Large intestine (tissue), 12 donors: ENCODE measurements at places on chromosomes 2 and 18.

GRCh38 chr2:30716123-30716900, 90.9 kb downstream of the CAPN13 start:
- no peak for DNase-seq

DNA sequence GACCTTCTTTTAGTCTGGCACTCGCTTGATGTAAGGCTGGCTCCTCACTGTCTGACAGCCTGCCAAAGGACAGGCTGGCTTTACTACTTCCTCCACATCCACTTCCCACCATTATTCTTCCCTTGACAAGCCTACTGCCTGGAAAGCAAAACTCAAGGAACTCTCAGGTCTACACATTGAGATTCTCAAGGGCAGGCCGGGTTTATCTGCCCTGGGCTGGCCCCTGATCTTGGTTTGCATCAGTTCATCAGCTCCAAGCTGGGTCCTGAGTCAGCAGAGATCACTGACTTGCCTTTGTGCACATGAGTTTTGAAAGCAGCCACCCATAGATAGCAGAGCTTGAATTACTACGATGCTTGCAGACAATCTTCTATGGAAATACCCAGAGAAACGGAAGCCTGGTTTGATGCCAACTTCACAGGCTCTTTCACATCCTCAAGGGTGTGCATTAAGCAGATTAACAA, 53.9 kb downstream of the KCTD18 start:
- no peak for DNase-seq

DNA sequence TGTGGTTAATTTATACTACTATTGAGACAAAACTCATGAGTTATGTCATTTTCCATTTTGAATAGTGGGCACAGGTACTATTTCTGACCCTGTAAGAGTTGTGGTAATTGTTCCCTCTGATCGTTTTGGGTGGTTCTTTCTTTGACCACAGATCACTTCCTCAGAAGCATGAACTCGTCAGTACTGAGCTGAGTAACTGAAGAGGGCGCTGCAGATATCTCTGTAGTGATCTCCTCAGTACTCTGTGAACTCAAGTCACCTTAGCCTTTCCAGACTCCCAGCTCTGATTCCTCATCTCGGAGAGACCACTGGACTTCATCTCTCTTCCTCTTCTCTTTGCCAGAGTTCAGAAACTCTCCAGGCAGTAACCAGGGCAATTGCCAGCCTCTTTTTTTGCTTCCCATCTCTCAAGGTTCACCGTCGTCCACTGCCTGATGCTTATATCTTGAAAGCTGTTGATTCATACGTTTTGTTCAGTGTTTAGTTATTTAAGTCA, 9.4 kb upstream of the IL1RL1 start:
- DNase-seq = peak; percentile 19

DNA sequence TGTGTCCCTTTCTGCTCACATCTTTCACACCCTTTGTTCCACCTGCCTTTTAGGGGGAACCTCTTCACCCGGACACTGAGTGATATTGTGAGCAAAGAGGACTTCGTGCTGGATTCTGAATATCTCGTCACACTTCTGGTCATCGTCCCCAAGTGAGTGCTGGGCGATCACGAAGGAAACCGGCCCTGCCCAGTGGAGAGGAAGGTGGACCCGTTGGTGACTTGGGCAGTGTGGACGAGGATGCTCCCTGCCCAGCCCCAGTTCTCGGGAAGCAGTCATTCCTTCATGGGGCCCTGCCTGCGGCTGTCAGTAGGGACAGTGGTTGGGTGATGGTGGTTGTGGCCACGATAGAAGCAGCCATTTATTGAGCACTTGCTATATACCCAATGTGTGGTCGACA, 40.8 kb downstream of the PDIA6 start:
- no peak for DNase-seq

GRCh38 chr2:41475959-41476358, 571.9 kb upstream of the PKDCC start:
- DNase-seq = no peak

- no peak for DNase-seq
Measured at GRCh38 chr2:208097801-208098200, 26.5 kb downstream of the CRYGD start.

DNA sequence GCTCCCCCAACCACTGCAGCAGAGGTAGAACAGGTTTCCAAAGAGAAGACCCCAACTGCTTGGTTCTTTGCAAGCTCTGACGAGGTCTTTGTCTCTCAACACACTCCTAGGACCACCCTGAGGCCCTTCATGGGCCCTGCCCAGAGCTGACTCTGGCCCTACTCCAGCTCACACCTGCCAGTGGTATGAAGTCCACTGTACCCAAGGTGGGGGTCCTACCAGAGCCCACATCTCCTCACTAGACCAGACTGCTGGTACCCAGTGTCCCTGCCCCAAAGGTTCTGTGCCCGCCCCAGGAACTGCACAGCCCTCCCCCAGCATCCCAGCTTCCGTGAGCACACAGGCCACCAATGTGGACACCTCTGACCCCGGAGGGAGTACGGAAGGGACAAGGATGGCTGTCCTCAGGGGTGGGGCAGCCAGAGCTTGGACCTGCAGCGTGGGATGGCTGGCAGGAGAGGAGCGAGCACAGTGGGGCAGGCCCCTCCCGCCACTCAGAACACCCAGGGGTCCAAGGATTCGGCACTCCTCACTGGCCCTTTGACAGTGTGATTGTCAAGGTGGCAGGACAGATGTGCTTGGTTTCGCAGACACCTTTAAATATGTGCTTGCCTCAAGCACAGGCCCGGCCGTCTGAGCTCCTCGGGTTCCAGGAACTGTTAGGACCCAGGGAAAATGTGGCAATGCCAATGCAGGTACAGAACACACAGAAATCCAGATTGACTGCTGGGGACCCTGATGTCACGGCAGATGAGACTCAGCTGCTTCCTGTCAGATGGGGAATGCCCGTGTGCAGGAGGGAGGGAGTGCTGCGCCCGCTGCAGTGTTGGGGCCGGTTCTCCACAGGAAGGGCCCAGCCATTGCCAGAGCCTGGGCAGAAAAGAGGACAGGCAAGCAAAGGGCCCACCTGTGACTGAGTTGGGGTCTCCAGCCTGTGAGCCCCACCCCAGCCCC, 51.2 kb downstream of the MTERF4 start:
- DNase-seq = no peak

- no peak for DNase-seq
Measured at GRCh38 chr18:65257149-65257548, 493.7 kb upstream of the CDH7 start.

- no peak for DNase-seq
Measured at GRCh38 chr2:165864296-165864695, 70.2 kb upstream of the GALNT3 start.

GRCh38 chr2:112646102-112646719, 472 bp downstream of the SLC20A1 start:
- DNase-seq = no peak

- no peak for DNase-seq
Measured at GRCh38 chr2:51903728-51904127, 871.8 kb upstream of the NRXN1 start.

DNA sequence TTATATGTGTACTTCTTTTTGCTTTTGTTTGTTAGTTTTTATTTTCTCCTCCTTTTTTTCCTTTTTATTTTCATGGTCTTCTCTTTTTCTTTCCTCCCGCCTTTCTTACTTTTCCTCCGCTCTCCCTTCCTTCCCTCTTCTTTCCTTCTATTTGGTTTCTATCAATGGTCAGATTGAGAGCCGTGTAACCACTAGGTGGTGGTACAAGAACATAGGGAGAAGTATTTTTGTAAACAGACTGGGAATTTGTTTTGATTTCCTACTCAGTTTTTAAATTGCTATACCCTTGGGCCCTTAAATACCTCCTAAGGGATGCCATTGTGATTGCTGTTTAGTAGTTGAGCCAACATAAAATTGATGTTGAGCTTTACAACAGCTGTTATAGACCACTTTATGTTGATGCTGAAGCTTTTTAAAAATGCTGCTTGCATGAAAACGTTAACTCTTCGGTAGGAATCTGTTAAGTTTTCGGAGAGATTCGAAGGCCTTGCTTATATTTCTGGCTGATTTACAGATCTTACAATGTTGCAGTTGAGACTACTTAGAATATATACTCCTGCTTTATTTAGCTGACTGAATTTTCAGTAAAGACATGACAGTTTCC, 124.2 kb downstream of the UBE2E3 start:
- peak; percentile 13 for DNase-seq

DNA sequence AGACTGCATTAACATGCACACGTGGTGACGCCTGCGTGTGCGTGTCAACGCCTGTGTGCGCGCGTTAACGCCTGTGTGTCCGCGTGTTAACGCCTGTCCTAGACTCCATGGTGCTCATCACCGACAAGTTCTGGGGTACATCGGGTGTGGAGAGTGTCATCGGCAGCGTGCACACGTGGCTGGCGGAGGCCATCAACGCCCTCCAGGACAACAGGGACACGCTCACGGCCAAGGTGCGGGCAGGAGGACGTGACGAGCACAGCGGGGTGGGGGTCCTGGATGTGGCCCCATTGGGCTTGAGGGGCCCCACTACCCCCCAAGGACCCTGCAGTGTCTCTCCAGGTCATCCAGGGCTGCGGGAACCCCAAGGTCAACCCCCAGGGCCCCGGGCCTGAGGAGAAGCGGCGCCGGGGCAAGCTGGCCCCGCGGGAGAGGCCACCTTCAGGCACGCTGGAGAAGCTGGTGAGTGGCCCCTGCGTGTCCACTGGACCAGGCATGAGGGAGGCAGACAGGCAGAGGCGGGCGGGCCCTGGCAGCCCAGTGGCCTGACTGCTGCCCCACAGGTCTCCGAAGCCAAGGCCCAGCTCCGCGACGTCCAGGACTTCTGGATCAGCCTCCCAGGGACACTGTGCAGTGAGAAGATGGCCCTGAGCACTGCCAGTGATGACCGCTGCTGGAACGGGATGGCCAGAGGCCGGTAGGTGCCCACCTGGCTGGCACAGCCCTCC, 29.2 kb downstream of the GPC1 start:
- no peak for DNase-seq

GRCh38 chr2:88053934-88054781, 1.4 kb downstream of the KRCC1 start:
- DNase-seq = no peak

DNA sequence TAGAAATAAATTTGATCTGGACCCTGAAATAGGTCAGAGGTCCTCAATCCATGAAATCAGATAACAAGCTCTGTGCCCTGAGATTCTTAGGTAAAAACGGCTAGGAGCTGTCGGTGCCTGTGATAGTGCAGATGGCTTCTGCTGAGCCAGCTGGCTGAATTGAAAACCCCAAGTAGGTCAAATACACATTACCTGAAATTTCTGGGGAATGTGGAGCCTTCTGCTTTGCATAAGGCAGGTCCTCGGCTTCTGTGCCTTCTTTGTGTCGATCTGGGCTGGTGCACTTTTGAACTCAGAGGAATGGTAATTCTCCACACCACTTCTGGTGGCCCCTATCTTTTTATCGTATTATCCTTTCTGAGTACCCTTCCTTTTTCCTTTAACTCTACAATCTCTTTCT, 66.6 kb downstream of the CNTNAP5 start:
- no peak for DNase-seq

DNA sequence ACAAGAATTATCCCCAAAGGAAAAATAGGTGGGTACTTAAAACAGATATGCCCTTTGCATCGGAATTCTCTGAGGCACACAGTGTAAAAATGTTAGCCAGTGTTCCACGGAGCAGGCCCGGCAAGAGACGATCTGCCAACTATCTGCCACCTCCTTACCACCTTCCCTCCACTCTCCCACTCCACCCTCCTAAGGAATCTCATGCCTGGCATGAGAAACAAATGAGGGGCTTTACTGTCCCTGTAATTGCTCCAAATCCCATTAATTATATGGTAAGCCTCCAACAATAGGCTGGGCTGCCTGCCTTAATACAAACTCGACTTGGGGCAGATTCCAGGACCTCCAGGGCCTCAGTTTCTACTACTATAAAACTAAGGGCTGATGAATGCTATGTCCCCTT, 102.3 kb downstream of the ZBTB7C start:
- DNase-seq = no peak

GRCh38 chr2:41720331-41721251, 327.2 kb upstream of the PKDCC start:
- DNase-seq = no peak

GRCh38 chr2:217551252-217551899, 451.4 kb downstream of the TNS1 start:
- peak; percentile 42 for DNase-seq

DNA sequence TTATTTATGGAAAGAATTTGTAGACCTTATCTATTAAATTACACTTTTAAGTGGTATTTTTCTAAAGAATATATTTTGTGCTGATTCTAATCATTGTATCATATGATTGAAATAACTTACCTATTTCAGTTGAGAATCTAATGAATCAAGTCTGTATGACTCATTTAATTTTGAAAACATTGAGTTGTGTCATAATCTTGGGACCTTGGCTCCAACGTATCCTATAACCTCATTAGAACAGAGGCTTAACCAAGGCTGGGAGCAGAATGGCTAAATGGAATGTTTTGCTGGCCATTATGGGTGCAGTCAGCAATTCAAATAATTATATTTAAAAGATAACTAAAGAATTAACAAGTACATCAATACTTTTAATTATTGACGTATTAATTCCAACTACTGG, 19.6 kb upstream of the GULP1 start:
- DNase-seq = no peak

GRCh38 chr18:55465313-55465712, 122.7 kb downstream of the TCF4 start:
- DNase-seq = no peak

- DNase-seq = no peak
Measured at GRCh38 chr2:18991177-18992168, 366.9 kb downstream of the OSR1 start.

DNA sequence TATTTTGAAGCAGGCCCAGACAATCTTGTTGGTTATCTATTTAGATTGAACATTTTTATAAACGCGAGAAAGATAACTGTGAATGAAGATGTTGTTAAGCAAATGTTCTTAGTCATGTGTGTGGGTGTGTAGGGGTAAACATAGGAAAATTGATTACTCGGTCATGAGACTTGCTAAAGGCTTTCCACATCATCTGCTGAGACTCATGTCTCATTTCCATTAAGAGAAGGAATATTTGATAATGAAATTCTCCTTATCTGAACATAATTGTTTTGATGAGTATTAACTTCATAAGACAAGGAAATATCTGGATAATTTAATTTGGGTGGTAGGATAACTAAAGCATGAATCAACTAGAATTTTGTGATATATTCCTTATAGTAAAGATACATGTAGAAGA, 19.7 kb downstream of the CCDC102B start:
- no peak for DNase-seq

DNA sequence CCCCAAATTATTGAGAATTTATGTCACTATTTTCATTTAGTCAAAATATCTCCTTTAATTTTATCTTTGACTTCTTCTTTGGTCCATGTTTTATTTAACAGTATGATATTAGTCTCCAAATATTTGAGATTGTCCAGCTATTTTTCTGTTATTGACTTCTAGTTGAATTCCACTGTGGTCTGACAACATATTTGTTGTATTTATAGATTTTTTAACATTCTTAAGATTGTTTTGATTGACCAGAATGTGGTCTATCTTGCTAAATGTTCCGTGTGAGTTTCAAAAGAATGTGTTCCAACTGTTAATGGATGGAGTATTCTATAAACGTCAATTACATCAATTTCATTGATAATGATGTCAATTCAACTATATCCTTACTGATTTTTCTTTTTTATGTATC, 1452.1 kb downstream of the SUCLG1 start:
- no peak for DNase-seq

- DNase-seq = no peak
Measured at GRCh38 chr2:144774809-144775208, 254.9 kb upstream of the ZEB2 start.

GRCh38 chr2:62743506-62743905, 38.0 kb downstream of the EHBP1 start:
- no peak for DNase-seq
